ENCODE measurements at places on chromosomes 4 and X.

DNA sequence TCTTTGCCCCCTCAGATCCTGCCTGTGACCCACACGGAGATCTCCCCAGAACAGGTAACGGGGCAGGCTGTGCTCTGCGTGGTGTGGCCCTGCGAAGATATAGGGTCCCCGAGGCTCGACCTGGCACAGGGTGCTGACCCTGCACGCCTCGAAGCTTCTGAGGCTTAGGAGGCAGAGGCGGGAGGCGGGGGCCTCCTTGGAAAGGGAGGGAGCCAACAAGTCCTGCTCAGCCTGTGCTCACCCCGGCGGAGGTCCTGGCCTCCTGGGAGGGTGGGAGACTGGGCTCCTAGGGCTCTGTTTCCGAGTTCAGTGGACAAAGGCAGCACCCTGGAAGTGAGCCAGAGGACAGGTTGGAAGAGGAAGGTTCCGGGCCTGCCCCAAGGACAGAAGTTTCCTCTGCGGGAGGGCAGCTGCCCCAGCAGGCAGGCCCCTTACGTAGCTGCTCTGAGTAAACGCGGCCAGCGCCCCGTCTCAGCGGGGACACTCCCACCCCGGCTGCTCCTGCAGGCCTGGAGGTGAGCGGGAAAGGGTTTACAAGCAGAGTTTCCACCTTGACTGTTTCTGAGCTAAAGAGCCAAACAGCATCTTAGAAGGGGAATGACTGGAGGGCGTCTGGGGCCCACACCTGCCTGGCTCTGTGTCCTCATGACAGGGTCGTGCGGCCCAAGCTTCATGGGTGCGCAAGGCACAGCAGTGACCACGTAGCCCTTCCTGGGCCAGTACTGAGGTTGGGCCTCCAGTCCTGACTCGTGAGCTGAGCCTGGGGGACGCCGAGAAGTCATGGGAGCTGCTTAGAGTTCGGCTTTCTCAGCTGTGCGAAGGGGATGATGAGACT lies 16.1 kb downstream of the TMEM175 start:
- no peak for DNase-seq

GRCh38 chr4:153346563-153346962 lies 2.1 kb downstream of the MND1 start:
- no peak for DNase-seq

DNA sequence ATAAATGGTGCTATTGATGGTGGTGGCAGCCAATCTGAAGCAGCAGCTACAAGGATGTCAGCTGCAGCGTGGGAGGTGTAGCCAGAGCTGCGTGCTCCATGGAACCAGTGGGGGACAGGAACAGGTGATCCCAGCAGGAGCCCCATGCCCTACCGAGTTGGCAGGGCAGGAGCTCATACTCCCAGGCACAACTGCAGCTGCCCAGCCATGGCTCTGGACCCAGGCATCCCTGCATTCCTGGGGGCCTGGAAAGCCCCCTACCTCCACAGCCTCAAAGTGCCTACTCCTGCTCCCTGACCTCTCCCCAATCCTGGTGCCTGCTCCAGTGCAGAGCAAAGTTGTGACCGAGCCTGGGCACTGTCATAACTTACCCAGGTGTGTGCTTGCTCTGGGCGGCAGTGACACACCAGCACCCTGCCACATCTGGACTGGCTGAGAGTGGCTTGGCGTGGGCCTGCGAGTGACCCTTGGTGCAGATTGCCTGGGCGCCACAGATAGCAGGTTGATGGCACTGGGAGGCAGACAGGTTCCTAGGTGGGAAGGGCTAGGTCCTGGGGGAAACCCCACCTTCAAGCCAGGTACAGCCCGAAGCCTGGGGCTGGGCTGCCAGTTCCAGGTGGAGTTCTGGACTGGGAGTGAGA lies 101.1 kb downstream of the DCAF12L2 start:
- no peak for DNase-seq

GRCh38 chr4:88522702-88523324 lies 763 bp downstream of the PYURF start:
- no peak for DNase-seq

- DNase-seq: no peak
These were observed 198.7 kb downstream of the GPAT3 start for GRCh38 chr4:83734576-83734975.

DNA sequence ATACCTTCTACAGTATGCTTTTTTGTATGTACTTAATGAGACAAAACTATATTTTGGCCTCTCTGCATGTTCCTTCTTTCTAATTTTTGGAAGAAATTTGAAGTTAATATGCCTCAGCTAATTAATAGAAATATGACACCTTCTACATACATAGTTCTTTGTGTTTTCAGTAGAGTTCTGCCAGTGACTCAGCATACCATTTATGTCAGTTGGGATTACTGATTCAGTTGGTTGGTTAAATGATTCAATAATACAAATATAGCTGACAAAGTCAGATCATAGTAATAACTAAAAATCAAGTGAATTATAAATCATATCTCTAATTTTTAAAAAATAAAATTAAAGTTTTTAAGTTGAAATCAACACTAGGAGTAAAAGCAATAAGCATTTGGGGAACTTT lies 16.8 kb downstream of the BTC start:
- DNase-seq: no peak

DNA sequence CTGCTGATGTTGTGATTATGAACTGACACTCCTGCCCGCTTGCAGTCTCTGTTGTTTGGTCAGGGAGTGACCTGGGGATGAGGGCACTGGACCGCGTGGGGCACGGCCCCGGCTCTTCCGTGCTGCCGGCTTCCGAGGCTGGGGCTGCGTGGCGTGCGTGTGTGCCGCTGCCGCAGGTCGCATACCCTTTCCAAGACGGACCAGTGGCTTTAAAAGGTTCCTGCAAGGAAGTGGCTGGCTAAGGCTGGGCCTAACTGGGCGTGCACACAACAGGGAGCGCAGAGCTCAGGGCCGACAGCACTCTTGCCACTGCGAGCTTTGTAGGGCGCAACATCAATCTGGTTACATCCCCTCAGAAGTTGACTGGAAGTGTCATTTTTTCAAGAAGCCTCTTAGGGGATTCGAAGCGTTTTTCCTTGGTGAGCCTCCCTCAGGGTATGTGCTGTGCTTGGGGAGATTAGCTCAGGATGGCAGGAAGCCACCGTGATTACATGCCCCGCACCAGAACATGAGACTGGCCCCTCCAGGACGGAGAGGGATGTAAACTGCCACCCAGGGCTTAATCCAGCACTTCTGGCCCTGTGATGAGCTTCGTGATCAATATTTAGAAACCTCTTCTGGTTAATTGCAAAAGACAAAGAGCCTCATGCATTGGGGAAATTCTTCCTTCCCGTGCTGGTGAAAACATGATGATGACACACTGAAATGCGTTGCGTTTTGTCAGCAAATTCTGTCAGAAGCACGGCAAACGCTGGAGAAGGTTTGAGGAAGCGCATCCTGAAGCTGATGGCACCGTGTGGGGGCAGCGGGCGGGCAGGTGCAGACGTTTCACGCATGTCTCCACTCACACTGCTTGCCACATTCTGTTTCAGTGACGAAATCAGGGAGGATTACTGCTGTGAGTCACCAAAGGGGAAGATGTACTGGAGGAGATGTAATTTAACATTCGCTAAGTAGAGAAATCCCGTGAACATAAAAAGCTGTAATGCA lies 11.1 kb downstream of the MAEA start:
- peak; percentile 47 for DNase-seq

DNA sequence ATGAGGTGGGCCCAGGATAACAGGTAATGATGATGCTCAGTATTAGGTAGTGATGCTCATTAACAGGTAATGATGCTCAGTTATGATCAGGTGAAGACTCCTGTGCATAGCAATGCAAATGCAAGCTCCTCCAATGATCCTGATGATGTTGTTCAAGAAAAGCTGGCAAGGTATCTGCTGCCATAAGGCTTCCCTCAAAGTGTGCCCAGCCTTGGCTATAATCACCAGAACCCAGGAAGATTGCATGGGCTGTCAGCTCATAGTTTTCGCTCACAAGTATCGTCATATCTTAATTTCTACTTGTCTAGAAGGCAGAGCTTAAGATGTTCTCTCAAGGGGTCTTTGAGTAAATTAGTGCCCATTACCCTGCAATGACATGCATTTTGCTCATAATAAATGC lies 366.2 kb upstream of the CLNK start:
- no peak for DNase-seq

GRCh38 chrX:103531002-103531401 lies 11.7 kb upstream of the RAB40A start:
- peak; percentile 65 for DNase-seq

DNA sequence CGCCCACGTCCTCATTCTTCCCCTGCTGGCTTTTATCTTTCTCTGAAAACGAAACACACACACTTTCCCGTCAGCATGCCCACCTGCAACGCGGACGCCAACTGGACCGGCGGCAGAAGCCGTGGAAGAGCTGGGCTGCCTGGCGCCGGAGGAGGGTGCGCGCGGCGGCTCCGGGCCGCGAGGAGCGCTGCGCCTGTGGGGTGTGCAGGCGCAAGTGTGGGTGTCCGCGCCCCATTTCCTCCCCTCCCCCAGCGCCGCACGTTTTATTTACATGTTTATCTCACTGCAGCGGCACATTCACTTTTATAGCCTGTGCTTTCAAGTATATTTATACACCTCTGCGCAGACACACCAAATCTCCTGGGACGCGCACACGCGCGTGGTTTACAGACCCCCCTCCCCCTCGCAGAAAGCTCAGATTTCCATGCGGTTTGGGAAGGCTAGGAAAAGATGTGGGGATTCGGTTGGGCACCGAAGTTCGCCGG lies 1.5 kb downstream of the PITX2 start:
- DNase-seq: no peak

- DNase-seq: no peak
These were observed 120.2 kb upstream of the GUCY1A1 start for GRCh38 chr4:155546451-155546850.

DNA sequence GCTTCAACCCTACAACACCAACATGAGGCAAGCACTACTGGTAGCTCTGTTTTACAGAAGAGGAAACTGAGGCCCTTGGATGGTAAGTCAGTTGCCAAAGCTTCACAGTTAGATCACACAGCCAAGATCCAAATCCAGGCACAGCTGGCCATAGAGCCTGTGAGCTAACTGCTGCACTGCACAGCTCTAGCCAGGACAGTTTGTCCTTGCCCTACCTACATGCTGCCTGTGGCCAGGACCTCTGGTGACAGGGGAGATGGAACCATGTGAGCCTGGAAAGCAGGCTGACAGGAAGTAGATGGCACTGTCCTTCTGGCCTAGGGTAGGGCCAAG lies 257.8 kb downstream of the FBXW7 start:
- DNase-seq: no peak

GRCh38 chr4:163755013-163755412 lies 260.5 kb downstream of the TMA16 start:
- DNase-seq: peak; percentile 9

GRCh38 chr4:185115827-185116232 lies 27.2 kb upstream of the SLC25A4 start:
- peak; percentile 58 for DNase-seq

DNA sequence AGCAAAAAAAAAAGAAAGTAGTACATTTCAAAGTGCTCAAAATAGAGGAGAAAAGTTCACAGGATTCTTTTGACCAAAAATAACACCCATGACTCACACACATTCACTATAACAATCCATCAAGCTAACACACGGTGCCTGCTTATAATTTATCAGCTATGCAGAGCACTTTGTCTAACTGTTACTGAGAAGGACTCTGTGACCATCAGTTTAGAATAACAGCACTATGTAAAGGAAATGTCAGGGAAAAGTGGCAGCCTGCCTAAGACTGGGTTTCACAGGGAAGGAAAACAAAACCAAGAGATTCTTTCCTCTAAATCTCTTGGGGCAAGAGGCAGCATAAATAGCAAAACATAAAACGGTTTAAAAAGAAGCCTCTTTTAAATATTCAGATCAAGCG lies 54.8 kb downstream of the CCDC149 start:
- peak; percentile 69 for DNase-seq

DNA sequence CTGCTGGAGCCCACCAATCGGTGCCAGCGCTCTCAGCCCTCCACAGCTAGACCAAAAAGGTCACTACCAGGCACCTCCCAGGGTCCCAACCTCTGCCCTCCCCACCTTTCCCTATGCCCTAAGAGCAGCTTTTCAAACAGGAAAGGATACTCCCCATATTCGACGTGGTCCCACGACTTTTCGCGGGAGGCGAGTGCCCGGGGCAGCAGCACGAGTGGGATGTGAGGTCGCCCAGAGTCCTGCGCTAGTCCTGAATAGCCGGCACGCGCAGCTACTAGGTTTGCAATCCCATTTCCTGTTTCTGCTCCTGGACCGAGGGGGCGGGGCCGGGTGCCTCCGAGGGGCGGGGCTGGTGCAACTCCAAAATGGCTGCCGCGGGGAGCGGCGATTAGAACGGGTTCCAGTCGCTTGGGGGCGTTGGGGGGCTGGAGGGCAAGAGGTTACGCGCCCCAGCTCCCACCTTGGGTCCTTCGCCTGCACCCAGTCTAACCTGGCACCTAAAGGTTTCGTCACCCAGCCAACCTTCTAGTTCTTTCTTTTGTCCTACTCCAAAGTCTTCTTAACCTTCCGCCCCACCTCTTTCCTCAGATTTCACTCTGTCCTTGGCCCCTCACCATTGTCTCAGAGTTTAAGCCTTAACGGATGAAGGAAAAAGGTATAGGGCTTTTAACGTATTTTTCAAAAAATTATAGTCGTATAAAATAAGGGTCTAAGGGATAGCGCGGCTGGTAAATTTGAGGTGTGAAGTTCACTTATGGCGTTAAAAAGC lies 85.0 kb upstream of the TENT5D start:
- no peak for DNase-seq

GRCh38 chrX:46754586-46755061 lies 4.3 kb downstream of the SLC9A7 start:
- DNase-seq: no peak

DNA sequence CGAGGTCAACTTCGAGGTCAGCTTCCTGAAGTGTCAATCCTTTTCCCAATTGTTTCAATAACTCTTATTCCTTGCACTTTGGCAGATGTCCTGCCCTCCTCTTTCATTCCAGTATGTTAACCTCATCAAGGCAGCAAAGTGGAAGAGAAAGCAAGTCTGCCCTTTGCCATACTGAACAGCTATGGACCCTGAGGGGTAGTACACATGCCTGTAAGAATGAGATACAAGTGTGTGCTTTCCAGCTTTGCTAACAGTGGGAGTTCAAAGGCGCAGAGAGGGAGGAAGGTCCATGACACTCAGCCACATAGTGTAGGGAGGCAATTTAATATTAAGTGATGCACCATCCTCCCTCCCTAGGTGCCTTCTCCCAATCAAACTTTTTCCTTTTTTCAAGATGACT lies 96.4 kb upstream of the ZCCHC13 start:
- no peak for DNase-seq

DNA sequence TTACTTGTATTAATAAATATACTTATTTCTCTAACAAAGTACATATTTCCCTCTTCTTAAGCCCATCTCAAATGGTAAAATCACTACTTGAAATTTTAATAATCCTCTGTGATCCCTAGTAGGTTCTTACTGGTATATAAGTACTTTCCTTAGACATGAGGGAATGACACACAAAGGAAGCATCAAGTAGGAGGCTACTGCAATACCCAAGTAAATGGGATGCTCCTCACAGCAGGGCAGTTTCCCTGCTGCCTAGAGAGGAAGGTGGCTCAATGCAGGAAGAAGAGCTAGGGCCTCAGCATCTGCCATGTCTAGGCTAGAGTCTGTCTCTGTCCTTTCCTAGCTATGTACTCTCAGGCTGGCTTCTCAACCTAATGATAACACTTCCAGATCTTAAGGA lies 122.1 kb upstream of the DIPK2B start:
- DNase-seq: no peak

Measured in skeletal muscle cell (primary cell).